ENCODE measurements at places on chromosomes 5 and 9. TPM values are rescaled to one million over a fixed set of nuclear protein-coding genes. Genes with fewer than 3 reads are reported as not detected.

DNA sequence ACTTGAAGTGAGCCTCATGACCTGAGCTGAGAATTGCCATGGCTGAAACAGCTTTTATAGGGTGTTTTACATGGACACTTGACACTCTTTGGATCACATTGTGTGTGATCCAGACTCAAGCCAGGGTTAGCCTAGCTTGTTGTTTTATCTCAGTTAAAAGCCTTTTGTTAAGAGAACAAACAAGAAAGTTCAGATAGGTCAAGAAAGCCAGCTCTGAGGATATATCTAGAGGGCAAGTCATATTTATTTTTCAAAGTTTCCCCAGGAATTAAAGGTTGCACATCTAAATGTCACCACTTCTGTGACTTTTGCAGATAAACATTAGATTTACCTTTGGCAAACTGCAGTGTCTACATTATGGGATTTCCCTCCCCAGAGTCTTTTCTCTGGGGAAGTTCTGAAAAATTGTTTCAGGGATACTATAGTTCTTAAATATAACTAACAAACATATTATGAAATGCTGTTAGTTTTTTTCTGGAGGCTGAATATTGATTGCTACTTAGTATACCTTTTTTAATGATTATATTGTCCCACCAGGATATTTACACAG lies 134.5 kb downstream of the C9orf152 start:
- H3K27me3 ChIP-seq: no peaks in the 10 kb centered on the region
- H3K4me1 ChIP-seq: peaks cover 23% of the 10 kb centered on the region
- no peak overlapping the region for H3K4me3 ChIP-seq
- no peaks in the 10 kb centered on the region for H3K36me3 ChIP-seq
- DNase-seq: no peak

- DNase-seq: no peak
- peak overlapping the region; percentile 93 for H3K4me3 ChIP-seq
- peak overlapping the region; percentile 82 for H3K27ac ChIP-seq
These were observed 378 bp downstream of the DROSHA start for GRCh38 chr5:31531543-31531887.

DNA sequence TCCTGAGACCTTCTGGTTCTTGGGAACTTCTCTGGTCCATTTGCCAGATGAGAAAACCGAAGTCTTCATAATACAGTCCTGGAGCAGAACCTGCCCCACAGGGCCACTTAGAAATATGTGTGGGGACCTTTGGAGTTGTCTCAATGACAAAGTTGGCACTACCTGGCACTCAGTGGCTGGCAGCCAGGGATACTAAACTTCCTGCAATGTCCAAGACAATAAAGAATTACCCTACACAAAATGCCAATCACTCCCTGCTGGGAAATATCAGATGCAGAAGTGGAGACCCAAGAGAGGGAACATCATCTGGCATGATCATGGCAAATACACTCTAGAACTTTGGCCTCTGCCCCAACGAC lies 29.6 kb downstream of the ADRB2 start:
- no peaks in the 10 kb centered on the region for H3K27me3 ChIP-seq
- peaks cover 12% of the 10 kb centered on the region for H3K4me1 ChIP-seq
- H3K27ac ChIP-seq: peak overlapping the region; percentile 9
- no peak for DNase-seq
- no peaks in the 10 kb centered on the region for H3K36me3 ChIP-seq
- no peak overlapping the region for H3K4me3 ChIP-seq

DNA sequence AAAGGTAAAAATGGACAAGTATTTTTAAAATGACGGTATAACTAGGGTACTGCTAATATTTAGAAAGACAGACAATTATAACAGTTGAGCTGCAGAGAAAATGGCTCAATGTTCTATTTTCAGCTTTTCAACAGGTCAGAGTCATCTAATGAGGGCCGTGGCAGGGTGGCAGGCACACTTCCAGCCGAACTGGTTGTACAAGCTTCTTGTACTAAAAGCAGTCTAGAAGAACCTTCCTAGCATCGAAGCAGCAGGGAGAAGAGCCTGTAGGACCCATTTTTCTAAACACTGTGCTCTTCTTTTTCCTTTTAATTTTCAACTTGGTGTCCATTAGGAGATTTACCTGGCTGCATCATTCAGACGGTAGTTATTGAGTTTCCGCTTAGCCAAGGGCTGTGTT lies 85.6 kb downstream of the SLC28A3 start:
- no peak overlapping the region for H3K4me3 ChIP-seq
- no peak overlapping the region for H3K27ac ChIP-seq
- no peaks in the 10 kb centered on the region for H3K27me3 ChIP-seq

The IFNA13 gene
- total RNA-seq: not detected

Measured in upper lobe of right lung (tissue), 1 donor.